ENCODE measurements at places on chromosomes 12 and 14.

DNA sequence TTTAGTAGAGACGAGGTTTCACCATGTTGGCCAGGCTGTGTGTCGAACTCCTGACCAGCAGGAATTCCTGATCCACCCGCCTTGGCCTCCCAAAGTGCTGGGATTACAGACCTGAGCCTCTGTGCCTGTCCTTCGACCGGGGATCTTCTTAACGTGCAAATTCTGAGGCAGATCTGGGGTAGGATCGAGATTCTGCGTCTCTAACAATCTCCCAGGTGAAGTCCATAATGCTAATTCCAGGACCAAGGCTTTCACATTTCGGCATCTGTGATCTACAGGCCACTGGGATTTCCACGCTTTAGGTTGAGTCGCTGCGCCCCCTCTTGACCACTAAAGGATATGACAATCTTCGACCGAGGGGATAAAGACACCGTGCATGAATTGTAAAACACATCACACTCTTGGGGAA, 24.8 kb downstream of the FOS start:
- peak; percentile 84 for DNase-seq

GRCh38 chr12:112126911-112127310, 1.6 kb downstream of the TRAFD1 start:
- DNase-seq: no peak

DNA sequence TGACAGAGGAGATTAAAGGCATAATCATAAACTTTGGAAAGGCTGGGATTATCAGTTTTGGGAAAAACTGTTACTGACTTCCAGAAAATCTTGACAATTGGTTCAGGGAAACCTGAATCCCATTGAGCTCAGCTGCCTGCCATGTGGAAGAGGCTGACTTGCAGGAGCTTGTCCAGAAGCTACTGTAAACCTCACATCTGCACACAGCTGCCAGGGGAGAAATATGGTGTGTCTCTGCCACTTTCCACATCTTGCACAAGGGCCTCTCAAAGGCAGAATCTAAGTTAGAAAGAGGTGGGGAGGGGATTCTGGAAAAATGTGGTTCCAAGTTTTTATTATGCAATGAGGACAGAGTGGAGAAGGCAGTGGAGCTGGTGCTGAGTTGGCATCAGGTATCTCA, 8.7 kb upstream of the BHLHE41 start:
- no peak for DNase-seq

DNA sequence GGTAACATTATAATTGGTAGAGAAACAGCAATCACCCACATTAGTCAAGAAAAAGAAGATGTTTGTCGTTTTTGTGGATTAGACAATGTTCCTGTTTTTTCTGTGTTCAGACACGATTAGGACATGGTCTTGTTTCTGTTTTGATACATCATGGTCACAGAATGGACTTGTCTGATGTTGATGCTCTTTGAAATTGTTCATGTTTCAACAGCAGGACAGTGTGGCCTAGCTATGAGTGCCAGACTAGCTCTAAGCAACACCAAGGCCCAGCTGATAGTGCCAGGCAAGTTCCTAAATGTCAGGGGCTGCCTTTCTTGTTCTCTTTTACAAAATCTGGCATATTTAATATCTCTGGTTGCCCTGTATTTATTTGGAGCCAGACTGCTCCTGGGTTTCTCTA, 40.9 kb upstream of the TOMM20L start:
- no peak for DNase-seq

- peak; percentile 81 for DNase-seq
Observed at GRCh38 chr12:124633365-124634362, 66.3 kb upstream of the NCOR2 start.

DNA sequence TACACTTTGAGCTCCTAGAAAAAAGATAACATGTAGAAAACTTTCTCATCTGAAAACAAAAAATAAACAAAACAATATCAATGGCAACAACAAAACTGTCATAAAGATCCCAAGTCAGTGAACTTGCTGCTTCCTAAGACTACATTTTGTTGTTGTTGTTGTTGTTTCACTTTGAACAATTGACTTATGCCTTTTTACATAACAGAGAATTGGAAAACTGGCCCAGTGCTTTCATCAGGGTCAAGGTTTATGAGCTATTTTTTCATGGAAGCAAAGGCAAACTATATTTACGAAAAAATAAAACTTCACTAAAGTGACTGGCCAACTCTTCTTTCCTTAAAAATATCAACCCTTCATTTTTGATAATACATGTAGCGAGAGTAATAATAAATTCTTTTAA, 6.3 kb downstream of the DCN start:
- no peak for DNase-seq

- peak; percentile 83 for DNase-seq
Observed at GRCh38 chr14:104680056-104680805, 9.2 kb upstream of the INF2 start.

- DNase-seq: no peak
Observed at GRCh38 chr14:67416810-67417209, 4.8 kb upstream of the PLEK2 start.

- no peak for DNase-seq
Observed at GRCh38 chr12:69168828-69169227, 70.5 kb upstream of the CPSF6 start.

DNA sequence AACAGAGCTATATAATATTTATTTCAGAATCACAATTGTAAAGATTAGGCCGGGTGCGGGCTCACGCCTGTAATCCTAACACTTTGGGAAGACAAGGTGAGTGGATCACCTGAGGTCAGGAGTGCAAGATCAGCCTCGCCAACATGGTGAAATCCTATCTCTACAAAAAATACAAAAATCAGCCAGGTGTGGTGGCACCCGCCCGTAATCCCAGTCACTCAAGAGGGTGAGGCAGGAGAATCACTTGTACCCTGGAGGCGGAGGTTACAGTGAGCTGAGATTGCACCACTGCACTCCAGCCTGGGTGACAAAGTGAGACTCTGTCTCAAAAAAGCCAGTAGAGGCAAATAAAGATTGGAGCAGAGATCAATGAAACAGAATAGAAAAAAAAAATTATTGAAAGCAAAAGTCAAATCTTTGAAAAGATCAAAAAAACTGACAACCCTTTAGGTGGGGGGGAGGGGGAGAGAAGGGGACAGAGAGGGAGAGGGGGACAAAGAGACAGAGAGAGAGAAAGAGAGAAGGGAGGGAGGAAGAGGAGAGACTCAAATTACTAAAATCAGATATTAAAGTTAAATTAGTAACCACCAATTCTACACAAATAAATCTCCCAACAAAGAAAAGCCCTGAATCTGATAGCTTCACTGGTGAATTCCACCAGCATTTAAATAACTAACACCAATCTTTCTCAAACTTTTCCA, 52.4 kb upstream of the AP4S1 start:
- no peak for DNase-seq

- DNase-seq: no peak
Observed at GRCh38 chr12:123242116-123242904, 9.1 kb downstream of the MTRFR start.

GRCh38 chr12:132340266-132341035, 11.1 kb upstream of the GALNT9 start:
- DNase-seq: no peak

- peak; percentile 70 for DNase-seq
Observed at GRCh38 chr12:71392521-71393145, 47.0 kb upstream of the LGR5 start.

- DNase-seq: no peak
Observed at GRCh38 chr14:32129124-32129523, 52.0 kb downstream of the ARHGAP5 start.

DNA sequence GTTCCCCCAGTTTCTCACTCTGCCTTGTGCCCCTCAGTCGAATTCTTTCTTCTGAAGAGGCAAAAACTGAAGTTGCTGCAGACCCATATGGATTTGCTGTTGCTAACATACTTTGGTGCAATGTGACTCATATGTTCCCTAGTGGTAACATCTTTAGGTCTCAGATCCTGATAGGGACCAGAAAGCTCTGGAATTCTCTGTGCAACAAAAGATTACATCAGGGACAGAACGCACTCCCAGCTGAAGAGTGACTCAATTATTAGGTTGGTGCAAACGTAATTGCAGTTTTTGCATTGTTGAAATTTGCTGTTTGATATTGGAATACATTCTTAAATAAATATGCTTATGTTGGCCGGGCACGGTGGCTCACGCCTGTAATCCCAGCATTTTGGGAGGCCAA, 8.2 kb upstream of the DHRS2 start:
- DNase-seq: no peak

DNA sequence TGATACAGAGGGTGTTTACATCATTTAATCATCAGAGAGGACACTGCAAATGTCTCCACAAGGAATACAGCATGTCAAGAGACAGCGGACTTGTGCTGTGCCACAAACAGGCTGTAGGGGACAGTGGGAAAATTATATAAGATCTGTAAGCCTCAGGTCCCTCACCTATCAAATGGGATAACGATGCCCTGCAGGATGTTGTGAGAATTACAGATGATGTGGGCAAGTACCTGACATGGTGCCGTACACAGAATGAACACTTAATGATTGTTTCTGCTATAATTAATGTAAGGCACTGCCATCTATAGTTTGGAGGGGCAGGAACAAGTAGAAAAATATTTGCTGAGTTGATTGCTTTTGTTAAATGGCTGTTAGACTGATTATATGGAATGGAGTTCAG, 81.9 kb upstream of the GTF2A1 start:
- no peak for DNase-seq

DNA sequence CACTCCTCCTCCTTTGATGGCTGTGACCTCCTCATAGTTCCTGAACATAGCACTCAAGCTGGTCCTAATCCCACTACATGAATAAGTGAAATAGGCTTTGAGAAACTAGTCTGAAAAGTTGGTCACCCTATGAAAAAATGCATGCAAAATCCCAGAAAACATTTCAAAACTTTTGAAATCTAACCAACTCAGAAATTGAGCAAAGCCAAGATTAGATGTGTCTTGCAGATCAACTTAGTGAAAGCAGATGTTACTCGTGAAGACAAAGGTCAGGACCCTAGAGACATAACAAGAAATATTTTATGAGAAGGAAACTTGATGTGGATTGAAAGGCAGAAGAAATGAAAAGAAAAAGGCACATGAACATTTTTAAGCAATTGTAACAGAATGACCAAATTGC, 63.3 kb downstream of the TSHR start:
- DNase-seq: no peak

- DNase-seq: no peak
Observed at GRCh38 chr12:1819050-1819449, 1.3 kb upstream of the LRTM2 start.

- no peak for DNase-seq
Observed at GRCh38 chr12:44842669-44843068, 33.4 kb downstream of the NELL2 start.

DNA sequence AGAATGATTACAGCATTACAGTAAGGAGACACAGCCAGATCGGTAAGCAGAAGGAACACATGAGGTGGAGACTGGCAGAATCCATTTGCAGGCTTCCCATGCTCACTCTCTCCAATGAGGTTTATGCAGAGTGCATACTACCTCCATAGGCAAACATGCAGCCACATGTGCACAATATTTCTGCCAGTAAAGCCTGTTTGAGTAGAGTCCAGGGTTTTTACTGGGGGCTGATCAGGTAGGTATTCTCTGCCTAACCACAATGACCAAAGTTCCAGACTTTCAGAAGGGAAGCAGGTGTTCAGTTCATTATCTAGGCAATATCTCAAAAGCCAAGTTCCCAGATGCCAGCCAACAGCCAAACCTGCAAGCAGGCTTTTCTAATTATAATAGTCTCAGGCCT, 31.1 kb downstream of the INTS13 start:
- DNase-seq: no peak

- no peak for DNase-seq
Observed at GRCh38 chr14:89379006-89379405, 38.0 kb downstream of the FOXN3 start.

GRCh38 chr14:90572441-90573150, 175.8 kb downstream of the CALM1 start:
- no peak for DNase-seq

- peak; percentile 67 for DNase-seq
Observed at GRCh38 chr12:39272871-39273655, 169.9 kb downstream of the KIF21A start.

DNA sequence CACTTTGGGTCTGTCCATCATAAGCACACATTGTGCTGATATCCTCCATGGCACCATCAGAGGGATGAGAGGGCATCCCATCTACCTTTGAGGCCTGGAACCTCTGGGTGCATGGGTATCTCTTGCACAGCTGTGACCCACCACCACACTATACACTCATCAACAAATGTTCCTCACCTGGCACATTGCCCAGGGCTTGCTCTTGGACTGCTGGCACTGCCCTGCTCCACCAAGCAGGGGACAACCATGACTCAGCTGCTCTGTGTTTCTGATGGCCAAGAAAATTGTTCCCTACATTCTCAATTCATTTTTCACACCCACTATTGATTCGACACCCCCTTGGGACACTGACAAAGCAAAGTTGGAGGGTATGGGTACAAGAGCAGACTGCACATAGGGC, 155.5 kb downstream of the PTPRO start:
- peak; percentile 23 for DNase-seq

- DNase-seq: peak; percentile 96
Observed at GRCh38 chr14:91693346-91693745, 38.5 kb downstream of the CATSPERB start.

GRCh38 chr14:50230701-50231474, 490 bp downstream of the SOS2 start:
- DNase-seq: peak; percentile 71

GRCh38 chr14:104446611-104447010, 133.0 kb upstream of the C14orf180 start:
- no peak for DNase-seq

DNA sequence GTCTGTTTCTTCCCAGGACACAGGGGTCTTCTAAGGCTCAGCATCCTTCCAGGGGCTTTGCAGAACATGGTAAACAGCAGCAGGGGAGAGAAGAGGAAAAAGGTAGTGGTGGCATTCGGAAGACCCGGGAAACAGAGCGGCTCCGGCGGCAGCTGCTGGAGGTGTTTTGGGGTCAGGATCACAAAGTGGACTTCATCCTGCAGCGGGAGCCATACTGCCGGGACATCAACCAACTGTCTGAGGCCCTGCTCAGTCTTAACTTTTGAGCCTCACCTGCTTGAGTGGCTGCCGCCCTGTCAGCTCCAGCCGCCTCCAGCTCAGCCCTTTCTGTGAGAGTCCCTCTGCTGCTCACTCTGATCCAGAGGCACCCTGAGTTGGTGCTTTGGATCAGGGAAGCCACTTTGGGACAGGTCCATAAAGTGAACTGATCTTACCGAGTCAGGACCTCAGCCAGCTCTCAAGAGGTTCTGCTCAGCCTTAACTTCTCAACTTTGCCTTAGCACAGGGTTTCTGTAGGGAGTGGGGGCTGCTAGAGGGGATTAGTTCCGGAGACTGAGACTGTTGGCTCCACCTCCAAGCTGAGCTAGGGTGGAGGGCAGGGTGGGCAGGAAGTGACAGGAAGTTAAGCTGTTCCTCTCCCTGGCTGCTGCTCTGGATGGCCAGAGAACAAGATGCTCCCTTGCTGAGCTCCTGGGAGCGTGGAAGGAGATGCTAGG, 5.4 kb downstream of the SDR39U1 start:
- DNase-seq: no peak

GRCh38 chr14:94423453-94424056, 29.0 kb downstream of the SERPINA11 start:
- DNase-seq: peak; percentile 71
